ENCODE measurements at places on chromosomes 1 and 21.

- DNase-seq = no peak
Measured at GRCh38 chr1:119116725-119117124, 23.7 kb downstream of the WARS2 start.

DNA sequence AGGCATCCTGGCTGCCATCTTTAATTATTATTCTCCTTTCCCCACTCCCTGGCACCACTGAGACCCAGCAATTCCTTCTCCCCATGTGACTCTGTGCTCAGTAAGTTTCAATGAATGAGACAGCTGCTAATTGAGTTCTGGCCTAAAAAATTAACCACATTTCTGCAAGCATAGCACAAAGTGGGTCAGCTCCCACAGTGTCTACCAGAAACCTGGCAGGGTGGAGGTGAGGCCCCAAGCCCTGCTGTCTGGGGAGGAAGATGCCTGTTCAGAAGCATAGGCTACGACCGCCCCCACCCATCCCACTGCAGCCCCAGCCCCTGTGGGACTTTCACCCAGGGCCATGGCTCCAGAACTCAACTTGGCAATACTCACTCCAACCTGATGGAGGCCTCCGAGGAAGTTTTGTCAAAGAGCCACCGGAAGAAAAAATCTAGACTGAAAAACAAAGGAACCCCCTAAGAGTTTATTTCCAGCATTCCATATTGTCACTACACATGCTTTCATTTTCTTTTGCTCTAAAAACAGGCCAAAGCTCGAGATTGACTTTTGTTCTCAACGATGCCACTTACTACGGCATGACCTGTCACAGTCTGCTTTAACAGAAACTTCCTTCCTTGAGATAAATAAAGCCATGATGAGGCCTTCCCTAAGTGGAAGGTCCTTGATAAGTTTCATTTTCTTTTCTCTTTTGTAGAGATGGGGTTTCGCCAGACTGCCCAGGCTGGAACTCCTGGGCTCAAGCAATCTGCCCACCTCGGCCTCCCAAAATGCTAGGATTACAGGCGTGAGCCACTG, 26.5 kb downstream of the TMEM63A start:
- no peak for DNase-seq

GRCh38 chr1:157380523-157380922, 171.8 kb downstream of the FCRL5 start:
- DNase-seq = no peak

- DNase-seq = no peak
Measured at GRCh38 chr1:179978199-179979079, 23.8 kb downstream of the CEP350 start.

DNA sequence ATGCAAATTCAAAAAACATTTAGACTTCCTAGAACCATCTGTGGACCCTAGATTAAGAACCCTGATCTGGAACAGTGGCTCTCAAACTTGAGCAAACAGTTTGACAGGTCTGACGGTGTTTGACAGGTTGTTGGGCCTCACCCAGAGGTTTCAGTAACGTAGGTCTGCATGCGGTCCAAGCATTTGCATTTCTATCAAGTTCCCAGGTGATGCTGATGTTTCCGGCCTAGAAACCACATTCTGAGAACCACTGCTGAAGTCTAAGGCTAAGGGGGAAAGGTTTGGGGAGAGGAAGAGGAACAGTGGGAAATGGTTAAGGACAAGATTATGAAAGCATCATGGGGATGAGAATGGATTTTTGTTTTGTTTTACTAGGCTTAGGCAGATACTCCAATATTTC, 48.6 kb downstream of the MDM4 start:
- no peak for DNase-seq

- no peak for DNase-seq
Measured at GRCh38 chr1:56547473-56547872, 31.9 kb downstream of the PLPP3 start.

DNA sequence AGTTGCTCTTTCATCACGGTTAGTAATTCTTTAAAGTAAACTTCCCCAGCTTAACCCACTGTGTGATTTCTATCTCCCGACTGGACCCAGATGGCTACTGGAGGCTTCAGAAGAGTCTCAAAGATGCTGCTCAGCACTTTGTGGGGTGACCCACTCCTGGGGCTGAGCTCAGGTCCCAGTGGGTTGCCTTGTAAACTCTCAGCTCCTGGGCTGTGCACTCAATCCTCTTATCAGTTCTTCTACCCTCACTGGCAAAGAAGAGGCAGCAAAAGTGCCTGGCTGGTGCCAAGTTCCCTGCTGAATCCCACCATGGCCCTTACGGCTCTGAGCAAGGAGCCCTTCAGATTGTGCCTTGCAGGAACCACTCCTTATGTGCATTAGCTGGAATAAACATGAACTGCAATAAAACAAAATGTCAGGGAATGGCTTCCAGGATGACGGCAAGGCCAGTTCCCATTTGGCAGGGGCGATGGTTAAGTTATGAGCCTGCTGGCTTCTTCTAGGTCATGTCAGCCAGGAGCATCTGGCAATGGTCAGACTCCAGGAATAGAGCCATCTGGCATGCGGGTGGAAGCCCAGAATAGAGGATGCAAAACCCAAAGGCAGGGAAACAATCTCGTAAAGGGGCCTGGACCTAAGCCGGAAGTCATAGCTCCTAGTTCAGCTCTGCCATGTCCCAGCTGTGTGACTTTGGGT, 6.8 kb downstream of the MYOC start:
- no peak for DNase-seq

- no peak for DNase-seq
Measured at GRCh38 chr1:7743346-7743745, 27.8 kb upstream of the VAMP3 start.

GRCh38 chr21:37006486-37007291, at the start of gene RIPPLY3:
Gene RIPPLY3, plus strand, starts transcription at chr21:37006702. Its CDS starts 71 bp downstream, at chr21:37006773.
- no peak for DNase-seq

DNA sequence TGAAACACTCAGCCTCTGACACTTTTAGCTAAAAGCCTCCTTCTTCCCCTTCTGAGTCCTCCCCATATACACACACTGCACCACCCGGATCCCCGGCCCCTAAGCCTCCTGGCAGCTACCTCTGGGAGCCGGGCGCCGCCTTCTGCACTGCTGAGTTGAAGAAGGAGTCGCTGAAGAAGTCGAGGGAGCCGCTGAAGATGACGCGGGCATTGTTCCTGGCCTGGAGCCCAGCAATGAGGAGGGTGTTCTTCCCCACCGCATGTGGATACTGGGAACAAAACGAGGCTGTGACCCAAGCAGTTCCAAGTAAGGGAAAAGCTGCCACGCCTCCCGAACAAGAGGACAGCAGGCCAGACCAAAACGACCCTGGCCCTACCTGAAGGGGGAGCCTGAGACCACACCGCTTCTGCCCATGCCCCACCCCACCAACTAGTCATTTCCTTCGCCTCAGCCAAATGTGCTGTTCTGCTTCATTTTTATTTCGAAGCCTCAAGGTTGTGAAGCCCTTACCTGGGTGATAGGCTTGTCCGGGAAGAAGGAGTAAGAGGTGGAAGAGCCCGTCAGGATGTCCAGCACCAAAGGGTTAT, 7.0 kb downstream of the DDOST start:
- DNase-seq = no peak

DNA sequence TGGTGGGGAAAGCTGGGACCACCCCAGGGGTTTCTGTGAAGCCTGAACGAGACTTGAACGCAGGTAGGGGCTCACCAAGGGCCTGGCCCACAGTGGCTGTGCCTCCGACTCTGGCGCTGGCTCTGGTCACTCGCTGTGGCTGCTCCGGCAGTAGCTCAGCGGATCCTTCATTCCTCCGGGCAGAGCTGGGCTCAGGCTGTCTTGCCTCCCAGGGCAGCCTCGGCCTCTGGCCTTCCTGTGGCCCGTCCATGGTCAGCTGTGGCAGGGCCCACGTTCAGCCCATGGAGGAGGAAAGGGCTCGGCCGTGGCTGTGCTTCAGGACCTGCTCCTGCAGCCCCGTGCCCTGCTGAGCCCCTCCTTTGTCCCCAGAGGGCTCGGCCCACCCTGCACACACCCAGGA, 162.9 kb upstream of the C1orf174 start:
- no peak for DNase-seq

- DNase-seq = no peak
Measured at GRCh38 chr1:86155051-86155806, 1.3 kb downstream of the COL24A1 start.

DNA sequence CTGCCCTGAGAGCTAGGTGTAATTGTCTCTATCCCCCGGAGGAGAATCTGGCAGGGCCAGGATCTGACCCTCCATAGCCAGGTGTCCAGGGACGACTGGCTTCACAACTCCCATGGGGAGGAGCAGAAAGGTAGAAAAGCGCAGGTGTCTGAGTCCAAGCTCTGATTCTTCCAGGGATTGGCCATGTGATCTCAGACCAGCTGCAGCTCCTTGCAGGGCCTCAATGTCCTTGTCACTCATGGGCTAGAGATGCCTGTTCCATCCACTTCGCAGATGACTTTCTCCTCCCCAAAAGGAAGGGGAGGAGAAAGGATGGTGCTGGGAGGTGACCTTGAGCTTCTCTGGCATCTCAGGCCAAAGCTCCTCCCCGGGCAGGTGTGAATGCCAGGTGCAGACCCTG, 22.7 kb downstream of the HSPG2 start:
- DNase-seq = no peak

GRCh38 chr21:16588433-16588860, 858.7 kb downstream of the USP25 start:
- DNase-seq = no peak

- DNase-seq = no peak
Measured at GRCh38 chr1:154574716-154575115, 7.1 kb downstream of the CHRNB2 start.

DNA sequence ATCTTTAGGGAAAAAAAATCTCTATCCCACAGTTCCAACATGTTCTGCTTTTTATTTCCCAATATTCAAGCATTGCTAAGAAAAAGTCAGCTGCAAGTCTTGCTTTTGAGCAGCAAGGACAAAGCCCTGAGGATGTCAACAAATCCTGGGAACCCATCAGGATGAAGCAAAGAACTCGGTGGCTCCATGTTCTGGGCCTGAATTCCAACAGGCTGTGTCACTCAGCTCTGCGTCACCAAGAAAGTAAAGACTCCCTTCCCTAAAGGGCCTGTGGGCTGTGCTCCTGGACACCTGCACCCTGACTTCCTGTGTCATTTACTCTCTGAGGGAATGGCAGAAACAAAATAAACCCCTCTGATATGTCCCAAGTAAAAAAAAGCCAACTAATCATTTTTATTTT, 95.5 kb downstream of the TIAM1 start:
- no peak for DNase-seq

DNA sequence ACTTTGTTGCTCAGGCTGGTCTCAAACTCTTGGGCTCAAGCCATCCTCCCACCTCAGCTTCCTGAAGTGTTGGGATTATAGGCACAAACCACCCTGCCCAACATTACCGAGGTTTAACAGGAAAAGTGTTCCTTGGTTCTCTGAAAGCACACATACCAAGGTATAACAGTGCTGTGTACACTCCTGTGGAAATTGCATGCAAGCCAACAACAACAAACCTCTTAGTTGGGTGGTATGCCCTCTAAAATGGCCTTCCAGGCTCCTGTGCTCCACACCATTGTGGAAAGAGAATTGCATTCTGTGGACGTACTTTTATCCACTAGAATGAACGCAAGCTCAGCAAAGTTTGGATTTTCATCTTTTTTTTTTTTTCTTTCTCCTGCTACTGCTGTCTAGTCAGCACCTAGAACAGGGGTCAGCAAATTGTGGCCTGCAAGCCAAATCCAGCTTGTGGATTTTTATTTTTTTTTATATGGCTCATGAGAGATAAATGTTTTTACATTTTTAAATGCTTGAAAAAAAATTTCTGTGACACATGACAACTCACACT, 192.2 kb upstream of the TNR start:
- no peak for DNase-seq

DNA sequence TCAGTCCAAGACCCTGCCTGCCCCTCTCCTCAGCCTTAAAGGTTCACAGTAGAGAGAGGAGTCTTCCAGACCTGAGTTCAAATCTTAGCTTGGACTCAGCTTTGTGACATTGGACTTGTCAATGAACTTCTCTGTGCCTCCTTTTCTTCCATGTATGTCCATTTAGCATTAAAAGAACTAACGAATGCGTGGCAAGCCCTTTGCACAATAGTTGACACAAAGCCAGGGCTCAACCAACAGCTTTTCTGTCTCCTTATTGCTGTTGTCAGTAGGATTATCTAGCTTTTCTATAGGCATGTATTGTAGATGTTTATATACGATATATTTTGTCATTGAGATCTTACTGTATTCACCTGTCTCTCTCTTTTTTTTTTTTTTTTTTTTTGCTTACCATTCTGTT, 450.8 kb downstream of the PTPRU start:
- DNase-seq = no peak

- no peak for DNase-seq
Measured at GRCh38 chr1:201495551-201496295, 11.2 kb downstream of the CSRP1 start.

- no peak for DNase-seq
Measured at GRCh38 chr1:224080115-224080774, 33.7 kb upstream of the FBXO28 start.

DNA sequence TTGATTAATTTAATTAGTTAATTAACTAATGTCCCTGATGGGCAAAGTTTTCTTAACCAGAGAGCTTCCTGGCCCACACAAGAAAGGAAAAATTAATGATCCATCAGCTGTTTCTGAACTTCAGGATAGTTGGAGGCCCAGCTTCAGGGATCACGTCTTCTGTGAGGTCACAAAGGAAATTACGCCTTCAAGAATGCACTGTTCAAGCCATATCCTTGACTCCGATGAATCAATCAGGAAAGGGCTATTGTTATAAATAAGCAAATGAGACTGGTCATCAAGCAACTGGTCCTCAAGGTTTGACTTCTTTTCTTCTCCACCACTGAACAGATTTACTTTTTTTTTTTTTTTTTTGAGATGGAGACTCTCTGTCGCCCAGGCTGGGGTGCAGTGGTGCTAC, 40.6 kb downstream of the TCP10L start:
- no peak for DNase-seq

DNA sequence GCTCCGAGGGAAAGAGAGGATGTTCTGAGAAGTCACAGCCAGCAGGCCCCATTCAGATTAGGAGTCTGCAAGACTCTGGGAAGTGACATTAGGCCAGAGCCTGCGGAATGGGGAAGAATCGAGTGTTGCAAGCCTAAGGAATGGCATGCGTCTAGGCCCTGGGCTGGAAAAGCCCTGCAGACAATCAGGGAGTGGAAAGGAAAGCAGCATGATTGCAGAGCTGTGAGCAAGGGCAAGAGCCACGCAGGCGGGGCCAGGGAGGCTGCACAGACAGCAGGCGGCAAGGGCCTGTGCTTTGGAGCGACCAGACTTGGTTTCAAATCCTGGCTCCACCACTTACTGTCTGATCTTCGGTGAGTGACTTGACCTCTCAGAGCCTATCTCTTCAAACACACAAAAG, 118.2 kb downstream of the RRAGC start:
- DNase-seq = no peak

GRCh38 chr1:184340984-184341383, 45.8 kb upstream of the C1orf21 start:
- no peak for DNase-seq

- no peak for DNase-seq
Measured at GRCh38 chr1:111756124-111756513, 418 bp downstream of the DDX20 start.

DNA sequence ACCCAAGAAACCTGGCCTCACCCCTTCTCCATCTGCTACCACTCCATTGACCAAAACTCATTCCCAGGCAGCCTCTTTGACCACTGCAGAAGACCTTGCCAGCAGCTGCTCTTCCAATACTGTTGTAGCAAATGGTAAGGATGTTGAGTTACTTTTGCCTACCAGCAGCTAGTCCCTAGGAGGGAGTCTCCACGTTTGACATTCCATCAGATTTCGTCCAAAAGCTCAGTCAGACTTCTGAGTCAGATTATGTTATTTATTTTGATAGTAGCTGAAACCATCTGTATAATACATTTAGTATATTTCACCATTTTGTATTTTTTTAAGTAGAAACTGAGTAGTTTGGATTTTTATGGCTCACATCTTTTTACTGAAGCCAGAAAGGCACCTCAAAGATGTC, 51.5 kb upstream of the WNT2B start:
- no peak for DNase-seq
